DMS79 treated with DMSO at 0.1 percent for 48 hours (cell line): ENCODE measurements at places on chromosomes 12 and 14.

GRCh38 chr12:46981622-46982021 is 97.8 kb upstream of the PCED1B start:
- no peak for DNase-seq

DNA sequence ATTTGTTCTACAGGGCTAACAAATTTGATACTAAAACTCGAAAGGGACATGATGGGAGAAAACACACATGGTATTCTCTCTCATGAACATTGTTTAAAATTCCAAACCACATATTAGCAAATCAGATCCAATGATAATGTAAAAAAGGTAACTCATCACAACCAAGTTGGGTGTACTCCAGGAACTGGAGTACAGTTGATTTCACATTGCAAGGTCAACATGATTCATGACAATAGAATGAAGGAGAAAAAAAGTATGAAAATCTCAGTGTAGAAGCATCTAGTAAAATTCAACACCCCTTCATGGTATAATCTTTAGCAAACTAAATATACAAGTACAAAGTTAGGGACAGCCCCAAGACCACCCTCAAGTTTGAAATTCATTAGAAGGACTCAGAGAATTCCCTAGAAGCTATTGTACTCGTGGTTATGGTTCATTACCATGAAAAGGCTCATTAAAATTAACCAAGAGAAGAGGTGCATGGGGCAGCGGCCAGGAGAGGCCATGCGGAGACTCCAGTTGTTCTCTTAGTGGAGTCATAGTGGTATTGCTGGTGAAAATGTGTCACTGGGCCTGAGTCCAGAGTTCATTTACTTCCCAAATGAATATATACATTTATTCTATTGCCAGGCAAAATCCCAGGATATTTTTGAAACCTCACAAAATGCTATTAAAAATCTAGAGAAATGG is 3.1 kb upstream of the CDCA4 start:
- peak; percentile 37 for DNase-seq

- DNase-seq, result no peak
Measured at GRCh38 chr14:73720636-73721035, 6.5 kb upstream of the PNMA1 start.

- DNase-seq, result no peak
Measured at GRCh38 chr12:103735291-103735690, 105.7 kb downstream of the NT5DC3 start.

GRCh38 chr14:67515386-67516079 is 17.6 kb upstream of the PLEKHH1 start:
- no peak for DNase-seq

GRCh38 chr12:116881325-116881876 is at the start of gene HRK:
Gene HRK, minus strand, starts transcription at chr12:116881441. Its CDS starts 134 bp downstream, at chr12:116881307.
- DNase-seq, result peak; percentile 29

GRCh38 chr12:123395236-123395635 is 11.3 kb downstream of the KMT5A start:
- no peak for DNase-seq

DNA sequence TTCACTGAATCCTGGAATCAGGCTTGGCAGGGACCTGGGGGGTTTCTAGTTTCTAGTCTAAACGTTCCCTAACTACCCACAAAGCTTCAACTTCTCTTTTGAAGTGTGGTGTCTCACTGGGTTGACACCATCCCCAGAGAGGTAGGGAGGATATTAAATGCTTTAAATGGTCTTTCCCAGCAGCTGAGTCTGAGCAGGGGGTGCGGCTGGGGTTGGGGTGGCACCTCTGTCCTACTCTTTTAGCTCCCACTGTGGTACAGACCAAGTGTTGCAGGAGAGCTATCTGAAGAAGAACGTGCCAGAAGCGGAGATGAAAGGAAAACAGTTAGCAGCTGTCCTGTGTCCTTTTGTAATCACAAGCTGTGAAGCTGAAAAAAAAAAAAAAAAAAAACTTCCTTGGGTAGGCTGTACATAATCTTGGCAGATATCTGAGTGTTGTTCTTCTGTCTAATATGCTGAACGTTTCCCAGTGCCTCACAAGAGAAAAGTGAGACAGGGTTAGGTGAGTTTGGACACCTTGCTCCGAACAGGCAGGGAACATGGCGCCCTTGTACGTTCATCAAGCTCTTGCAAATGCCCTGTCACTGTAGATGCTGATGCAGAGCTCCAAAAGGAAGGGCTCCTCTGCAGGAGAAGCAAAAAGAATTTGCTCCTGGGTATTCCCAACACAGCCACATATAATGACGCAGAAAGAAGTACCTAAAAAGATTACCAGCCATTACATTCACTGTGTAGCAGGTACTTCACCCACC is 447.2 kb downstream of the APAF1 start:
- DNase-seq, result no peak
